ENCODE measurements at places on chromosomes 12 and 14. TPM values are rescaled to one million over a fixed set of nuclear protein-coding genes. Genes with fewer than 3 reads are reported as not detected.

Gene MYF5
- not detected for polyA plus RNA-seq

DNA sequence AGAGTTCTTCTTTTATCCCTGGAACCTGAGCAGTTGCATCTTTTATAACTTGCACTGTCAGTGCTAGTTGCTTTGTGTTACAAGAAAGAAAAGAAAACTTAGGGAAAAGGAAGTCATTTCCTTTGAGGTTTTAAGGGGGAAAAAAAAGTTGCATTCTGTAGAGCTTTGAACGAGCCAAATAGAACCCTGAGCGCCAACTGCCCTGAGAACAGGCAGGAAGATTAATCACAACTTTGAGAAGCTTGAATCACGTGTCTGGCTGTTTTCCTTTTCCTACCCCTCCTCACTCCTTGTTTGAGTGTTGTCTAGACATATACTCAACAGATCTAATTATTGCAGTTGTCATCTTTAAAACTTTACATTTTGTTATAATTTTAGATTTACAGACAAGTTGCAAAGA lies 12.5 kb downstream of the PCNX1 start:
- DNase-seq = peak; percentile 55

Gene KRT85
- not detected for polyA plus RNA-seq

DNA sequence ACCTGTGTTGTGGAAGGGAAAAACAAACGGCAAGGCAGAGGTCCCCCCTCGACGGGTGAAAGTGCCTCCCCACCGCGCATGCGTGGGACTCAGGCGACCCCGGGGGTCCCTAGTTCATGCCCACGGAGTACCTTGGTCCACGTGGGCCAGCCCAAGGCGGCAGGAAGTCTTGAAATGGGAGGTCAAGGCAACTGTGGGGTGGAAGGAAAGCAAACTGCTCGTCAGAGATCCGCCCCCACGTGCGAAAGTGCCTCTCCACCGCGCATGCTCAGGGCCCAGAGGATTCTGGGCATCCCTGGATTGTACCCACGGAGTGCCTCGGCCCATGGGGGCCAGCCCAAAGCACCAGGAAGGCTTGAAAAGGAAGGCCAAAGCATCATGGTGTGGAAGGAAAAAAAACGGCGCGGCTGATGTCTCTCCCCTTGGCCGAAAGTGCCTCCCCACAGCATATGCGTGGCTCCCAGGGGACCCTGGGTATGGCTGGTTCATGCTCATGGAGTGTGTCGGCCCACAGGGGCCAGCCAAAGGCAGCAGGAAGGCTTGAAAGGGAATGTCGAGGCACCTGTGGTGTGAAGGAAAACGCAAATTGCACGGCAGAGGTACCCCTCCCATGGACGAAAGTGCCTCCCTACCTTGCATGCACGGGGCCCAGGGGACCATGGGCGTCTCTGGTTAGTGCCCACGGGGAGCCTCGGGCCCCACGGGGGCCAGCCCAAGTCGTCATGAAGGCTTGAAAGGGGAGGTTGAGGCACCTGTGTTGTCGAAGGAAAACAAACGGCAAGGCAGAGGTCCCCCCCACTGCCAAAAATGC lies 369.7 kb downstream of the ALG10 start:
- DNase-seq = no peak

Gene KERA
- polyA plus RNA-seq = not detected

GRCh38 chr12:2114071-2114470 lies 61.3 kb downstream of the CACNA1C start:
- DNase-seq = peak; percentile 34

Gene KRT79
- 0.15 TPM for polyA plus RNA-seq

Gene ARHGDIB
- 10.4 TPM for polyA plus RNA-seq

GRCh38 chr14:43949400-43949799 lies 557.7 kb downstream of the FSCB start:
- no peak for DNase-seq

Gene KRT73
- not detected for polyA plus RNA-seq

GRCh38 chr12:50505675-50506530 lies 1.1 kb downstream of the DIP2B start:
- DNase-seq = peak; percentile 46

Gene TMEM52B
- 0.25 TPM for polyA plus RNA-seq

DNA sequence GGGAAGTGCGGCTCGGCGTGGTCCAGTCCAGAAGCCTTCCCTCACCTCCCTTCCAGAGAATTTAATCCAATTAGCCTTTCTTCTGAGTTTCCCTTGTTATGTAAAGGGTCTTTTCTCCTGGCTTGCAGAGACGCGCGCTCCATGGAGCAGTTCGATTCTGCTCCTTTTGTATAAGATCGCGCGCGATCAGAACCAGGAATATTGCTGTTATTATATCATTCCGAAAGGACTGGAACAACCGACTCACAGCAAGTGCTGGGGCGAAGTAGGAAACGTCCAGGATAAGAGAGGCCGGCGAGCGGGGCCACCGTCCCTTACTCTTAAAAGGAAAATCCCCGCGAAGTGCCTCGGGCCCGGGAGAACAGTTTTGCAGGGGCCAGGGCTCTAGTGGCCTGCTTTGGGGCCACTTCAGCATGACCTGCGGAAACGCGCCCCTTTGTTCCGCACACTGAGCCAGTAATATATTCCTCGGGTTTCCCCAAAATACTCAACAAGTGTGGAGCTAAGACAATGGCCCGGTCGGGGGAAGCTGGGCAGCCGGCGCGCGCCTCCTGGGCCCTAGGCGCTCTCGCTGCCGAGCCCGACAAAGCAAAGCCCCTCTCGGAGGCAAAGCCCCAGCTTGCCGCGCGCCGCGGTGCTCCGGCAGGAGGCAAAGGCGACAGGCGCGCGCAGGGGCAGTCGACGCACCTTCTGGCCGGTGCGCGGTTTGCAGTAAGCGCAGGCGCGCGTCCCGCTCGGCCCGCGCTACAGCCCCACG lies 2.9 kb downstream of the RFX4 start:
- no peak for DNase-seq

GRCh38 chr12:92085736-92086040 lies 60.0 kb downstream of the BTG1 start:
- no peak for DNase-seq

- DNase-seq = no peak
These were observed 84.7 kb downstream of the TTC7B start for GRCh38 chr14:90731487-90731886.

GRCh38 chr14:102126807-102127455 lies 12.8 kb upstream of the WDR20 start:
- DNase-seq = no peak

- DNase-seq = peak; percentile 60
These were observed 115.8 kb downstream of the DAD1 start for GRCh38 chr14:22472935-22473854.

Gene PLEK2
- 11.4 TPM for polyA plus RNA-seq

Gene OR6S1
- not detected for polyA plus RNA-seq

GRCh38 chr14:70555890-70556289 lies 21.1 kb upstream of the ADAM20 start:
- DNase-seq = peak; percentile 55

Gene FAM186B
- polyA plus RNA-seq = 0.38 TPM

Gene SYNE3
- polyA plus RNA-seq = 1.2 TPM

DNA sequence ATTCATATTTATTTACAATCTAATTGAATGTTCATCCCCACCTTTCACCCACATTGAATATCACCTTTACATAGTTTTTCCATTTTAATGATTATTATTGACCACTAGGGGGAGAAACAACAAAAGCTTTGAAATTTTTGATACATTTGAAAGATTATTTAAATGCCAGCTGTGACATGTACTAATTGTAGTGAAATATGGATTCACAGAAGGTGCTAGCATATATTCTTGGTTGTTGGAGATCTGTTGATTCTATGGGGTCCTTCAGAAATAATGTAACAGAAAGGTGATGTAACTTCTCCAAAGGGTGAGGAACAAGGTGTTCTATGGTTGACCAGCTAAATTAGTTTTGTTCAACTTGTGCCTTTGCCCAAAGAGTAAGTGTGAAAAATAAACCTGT lies 22.4 kb upstream of the GPR33 start:
- DNase-seq = peak; percentile 50

- DNase-seq = peak; percentile 45
These were observed 1.4 kb downstream of the LRFN5 start for GRCh38 chr14:41607966-41608663.

Gene PLBD1
- 0.29 TPM for polyA plus RNA-seq

Data from GM23248 (cell line).